ENCODE measurements at places on chromosomes 11 and 22.
A peak's percentile ranks its signal among the peaks of the same experiment; 100 is the strongest.

- no peak for DNase-seq
Measured at GRCh38 chr22:22087854-22088657, 105.5 kb upstream of the TOP3B start.

- no peak for DNase-seq
Measured at GRCh38 chr11:36400766-36401455, 104.8 kb downstream of the PRR5L start.

GRCh38 chr22:37365950-37366349 is 61.3 kb downstream of the ELFN2 start:
- no peak for DNase-seq

DNA sequence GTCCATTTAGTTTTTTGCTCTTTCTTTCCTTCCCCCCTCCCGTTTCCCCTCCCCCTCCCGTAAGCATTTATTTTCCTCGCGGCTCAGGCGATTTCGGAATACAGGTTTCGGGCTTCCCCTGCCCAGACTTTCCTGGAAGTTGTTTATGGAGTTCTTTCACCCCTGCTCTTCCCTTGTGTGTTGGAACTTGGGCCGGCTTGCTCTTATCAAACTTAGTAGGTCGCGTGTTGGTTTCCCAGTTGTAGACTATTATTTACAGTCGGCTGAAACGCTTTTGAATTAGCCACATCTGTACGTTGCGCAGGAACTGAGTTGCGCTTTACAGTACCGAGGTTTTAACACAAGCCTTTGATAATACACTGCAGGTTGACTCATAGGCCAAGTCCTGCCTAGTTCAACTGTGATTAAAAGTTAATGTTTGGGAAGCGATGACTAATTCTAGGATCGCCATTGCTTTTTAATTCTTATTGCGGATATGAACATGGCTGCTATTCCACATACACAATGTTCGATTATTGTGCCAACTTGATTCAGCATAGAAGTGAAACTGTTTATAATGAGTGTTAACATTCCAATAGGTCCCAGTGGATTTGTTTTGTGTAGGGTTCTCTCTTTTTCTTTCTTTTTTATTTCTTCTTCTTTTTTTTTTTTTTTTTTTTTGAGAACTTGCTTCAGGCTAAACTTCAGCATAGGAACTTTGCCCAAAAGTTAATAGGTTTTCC is 1.7 kb downstream of the YAP1 start:
- DNase-seq, result no peak

GRCh38 chr11:58286249-58286648 is 18.2 kb upstream of the OR10W1 start:
- peak; percentile 66 for DNase-seq

DNA sequence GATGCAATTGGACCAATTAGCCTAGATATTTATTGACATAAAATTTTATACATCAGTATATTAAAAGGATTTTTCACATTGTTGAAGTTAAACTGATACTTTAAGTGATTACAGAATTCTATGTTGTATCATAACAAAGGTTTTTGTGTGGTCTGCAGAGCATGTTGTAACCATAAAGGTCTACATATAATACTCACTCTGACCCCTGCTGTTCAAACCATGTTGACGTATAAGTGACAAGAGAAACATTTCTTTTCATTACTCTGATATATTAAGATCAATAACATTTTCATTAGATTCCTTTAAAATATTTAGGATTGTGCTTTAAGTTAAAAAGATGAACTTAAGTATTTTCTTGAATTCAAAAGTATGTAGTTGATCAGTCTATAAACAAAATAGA is 63.9 kb downstream of the GAS2 start:
- DNase-seq, result peak; percentile 8

GRCh38 chr11:75100314-75100713 is 3.6 kb upstream of the OR2AT4 start:
- peak; percentile 6 for DNase-seq

DNA sequence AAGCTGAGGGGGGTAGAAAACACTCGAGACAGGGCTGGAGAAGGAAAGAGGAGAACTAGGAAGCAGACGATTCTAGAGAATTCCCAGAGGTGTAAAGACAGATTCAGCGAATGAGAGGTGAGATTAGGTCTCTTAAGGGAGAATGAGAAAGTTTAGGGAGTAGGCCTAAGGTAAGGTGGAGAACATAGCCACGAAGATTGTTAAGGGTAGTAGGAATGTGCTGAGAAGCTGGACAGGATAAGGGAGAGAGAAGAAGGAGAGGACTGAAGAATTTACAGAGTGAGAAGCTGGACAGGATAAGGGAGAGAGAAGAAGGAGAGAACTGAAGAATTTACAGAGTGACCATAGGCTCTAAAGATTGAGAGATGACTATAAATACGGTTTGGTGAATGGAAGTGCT is 908 bp downstream of the PPME1 start:
- peak; percentile 21 for DNase-seq

GRCh38 chr11:61609980-61610366 is 29.1 kb upstream of the SYT7 start:
- DNase-seq, result peak; percentile 83

GRCh38 chr11:78414321-78415051 is 3.1 kb downstream of the GAB2 start:
- peak; percentile 23 for DNase-seq

GRCh38 chr11:46947399-46948077 is 11.0 kb downstream of the CSTPP1 start:
- DNase-seq, result peak; percentile 52

DNA sequence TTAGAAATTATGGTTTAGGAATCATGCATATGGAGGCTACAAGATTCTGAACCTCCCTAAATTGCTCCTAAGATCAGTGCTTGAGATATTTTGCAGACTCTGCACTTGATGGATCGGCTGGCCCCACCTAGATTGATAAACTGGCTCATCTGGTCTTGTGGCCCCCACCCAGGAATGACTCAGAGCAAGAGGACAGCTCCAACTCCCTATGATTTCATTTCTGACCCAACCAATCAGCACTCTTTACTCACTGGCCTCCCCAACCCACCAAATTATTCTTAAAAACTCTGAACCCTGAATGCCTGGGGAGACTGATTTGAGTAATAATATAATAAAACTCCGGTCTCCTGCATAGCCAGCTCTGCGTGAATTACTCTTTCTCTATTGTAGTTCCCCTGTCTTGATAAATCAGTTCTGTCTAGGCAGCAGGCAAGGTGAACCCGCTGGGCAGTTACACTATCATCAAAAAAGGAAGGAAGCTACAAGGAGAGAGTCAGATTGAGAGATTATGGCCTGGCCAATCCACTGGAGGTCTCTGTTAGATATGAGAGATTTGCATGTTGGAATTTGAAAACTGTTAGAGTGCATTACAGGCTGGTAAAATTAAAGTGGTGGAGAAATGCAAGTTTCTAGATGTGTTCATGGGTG is 245.8 kb downstream of the CSNK2A3 start:
- no peak for DNase-seq

GRCh38 chr11:118845369-118845768 is 38.3 kb upstream of the CXCR5 start:
- peak; percentile 11 for DNase-seq

DNA sequence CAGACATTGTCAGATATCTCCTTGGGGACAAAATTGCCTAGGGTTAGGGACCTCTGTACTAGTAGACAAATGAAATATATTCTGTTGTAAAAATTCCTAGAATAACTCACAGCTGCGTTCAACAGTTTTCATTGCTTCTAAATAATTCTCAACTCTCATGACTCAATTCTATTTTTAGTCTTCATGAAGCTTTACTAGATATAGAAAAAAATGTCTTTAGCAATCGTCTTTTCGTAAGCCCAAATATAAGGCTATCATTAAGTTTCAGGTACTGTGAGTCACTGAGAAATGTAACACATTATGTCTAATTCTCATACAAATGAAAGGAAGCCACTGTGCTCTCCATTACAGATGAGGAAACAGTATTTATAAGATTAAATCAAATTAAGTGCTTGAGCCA is 6.4 kb downstream of the MMP12 start:
- DNase-seq, result no peak

GRCh38 chr11:127632546-127632945 is 632.0 kb upstream of the KIRREL3 start:
- DNase-seq, result no peak

GRCh38 chr11:42625757-42626665 is 685.8 kb upstream of the API5 start:
- DNase-seq, result no peak

- no peak for DNase-seq
Measured at GRCh38 chr22:47295226-47295901, 532.9 kb downstream of the TBC1D22A start.

GRCh38 chr11:10564696-10565318 is 3.7 kb downstream of the LYVE1 start:
- peak; percentile 42 for DNase-seq

GRCh38 chr11:74746868-74747267 is 1.8 kb upstream of the RNF169 start:
- DNase-seq, result peak; percentile 21

DNA sequence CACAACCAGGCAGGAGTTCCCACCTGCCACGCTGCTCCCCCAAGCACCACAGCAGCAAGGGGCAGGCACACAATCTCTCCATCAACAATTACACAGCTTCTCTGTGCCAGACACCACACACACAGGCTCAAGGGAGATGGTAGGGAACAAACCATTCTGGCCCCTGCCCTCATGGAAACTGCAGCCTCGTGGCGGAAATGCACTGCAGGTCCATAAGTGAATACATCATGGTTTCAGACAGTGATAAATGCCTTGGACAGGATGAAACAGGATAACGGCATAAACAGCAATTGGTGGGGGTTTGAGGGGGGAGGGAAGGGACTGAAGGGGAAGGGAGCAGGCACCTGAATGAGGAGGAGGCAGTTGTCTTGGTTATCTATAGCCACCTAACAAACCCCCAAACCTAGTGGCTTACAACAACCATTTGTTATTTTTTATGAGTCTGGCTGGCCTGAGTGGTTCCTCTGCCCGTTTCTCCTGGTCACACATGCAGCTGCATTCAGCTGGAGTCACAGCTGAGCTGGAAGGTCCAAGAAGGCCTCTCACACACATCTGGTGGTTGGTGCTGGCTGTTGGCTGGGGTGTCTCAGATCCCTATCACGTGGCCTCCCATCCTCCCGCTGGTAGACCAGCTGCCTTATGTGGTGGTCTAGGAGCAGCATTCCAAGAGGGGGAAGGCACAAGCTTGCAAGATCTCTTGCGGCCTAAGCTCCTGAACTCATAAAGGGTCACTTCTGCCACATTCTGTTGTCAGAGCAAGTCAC is 15.0 kb upstream of the YWHAH start:
- DNase-seq, result no peak

DNA sequence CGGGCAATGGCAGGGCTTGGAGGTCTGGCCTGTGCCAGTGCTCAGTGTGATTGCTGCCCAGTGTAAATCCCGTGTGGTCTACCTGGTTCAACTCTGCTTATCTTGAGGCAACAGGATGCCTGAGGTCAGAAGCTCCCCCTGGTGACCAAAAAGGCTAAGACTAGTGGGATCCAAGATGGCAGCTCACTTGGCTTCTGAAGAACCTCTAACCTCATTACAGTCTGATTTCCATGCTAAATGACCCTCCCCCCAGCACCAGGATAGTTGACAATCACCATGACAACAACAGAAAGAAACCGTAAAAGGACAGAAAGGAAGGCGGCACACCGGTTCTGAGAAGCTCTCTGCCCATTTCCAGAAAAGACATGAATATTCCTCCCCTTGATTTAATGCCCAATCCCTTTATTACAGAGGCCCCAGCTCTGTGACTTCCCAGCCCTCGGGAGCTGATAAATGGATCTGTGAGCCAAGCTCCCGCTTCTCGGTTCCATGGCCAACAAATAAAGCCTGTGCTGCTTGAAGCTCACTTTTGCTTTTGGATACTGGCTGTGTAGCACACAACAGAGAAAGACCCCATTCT is 398.4 kb downstream of the CTTN start:
- peak; percentile 76 for DNase-seq

- no peak for DNase-seq
Measured at GRCh38 chr22:29307596-29308147, 1.2 kb downstream of the GAS2L1 start.

GRCh38 chr11:27487706-27488105 is 15.1 kb upstream of the LGR4 start:
- DNase-seq, result no peak

All from mesendoderm (in vitro differentiated cells).